NCI-H748 treated with DMSO at 0.1 percent for 48 hours (cell line): ENCODE measurements at places on chromosomes 2 and 18.

- no peak for DNase-seq
Measured at GRCh38 chr2:214261683-214262082, 149.2 kb upstream of the VWC2L start.

GRCh38 chr2:10654069-10654468 is 35.7 kb downstream of the NOL10 start:
- DNase-seq: no peak

DNA sequence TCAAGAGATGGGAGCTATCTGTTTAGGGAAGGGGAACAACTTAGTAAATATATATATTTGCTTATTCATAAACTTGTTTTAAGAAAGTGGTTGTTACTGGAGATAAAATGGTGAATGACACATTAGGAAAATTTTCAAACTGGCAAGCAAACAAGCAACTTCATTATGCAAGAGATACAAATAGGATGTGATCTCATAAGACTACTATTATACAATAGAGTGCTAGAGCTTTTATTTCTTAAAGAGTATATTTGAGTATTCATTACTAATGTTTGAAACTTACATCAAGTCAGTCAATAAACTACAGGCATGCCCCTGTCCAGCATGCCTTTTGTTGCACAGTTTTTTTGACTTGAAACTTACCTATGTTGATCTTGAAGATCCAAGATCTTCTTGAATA is 355.2 kb upstream of the KCNJ3 start:
- no peak for DNase-seq

GRCh38 chr2:43791035-43791765 is 17.4 kb downstream of the DYNC2LI1 start:
- DNase-seq: no peak

DNA sequence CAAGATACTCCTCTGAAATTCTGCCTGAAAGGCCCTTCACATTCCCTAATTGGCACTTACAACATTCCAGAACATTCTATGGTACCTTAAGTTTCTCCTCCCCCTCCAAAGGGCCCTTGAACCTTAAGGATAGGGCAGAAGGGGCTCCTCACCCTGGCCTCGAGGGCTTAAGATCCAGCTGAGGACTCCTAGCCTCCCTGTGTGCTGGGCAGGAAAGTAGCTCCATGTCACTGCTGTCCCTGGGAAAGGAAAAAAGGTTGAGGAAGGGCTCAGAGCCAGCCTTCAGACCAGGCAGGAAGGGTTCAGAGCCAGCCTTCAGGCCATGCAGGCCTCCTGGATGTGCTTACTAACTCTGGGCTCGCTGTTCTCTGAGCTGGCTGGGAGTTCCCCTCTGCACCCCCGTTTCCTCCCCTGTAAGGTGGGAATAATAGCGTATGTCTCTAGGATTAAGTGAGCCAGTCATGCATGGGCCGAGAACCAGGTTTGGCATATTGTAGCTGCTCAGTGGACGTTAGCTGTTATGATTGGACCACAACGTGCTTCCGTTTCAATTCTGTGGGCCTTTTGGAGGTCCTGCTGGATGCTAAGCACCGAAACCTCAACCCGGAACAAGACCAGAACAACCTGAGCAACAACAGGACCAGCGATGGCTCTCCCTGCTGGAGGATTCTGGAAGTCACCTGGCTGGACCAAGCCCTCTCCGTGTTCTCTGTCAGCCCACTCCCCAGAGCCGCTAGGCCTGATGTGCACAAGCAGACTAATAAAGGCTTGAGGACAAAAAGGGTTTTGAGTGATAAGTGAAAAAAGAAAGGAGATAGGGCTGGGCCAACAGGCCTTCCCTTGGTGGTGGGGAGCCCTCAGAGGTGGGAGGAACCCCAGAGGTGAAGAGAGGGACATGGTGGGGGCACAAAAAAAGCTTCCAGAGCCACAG is 1.0 kb upstream of the B3GNT7 start:
- no peak for DNase-seq
